ACHN (cell line): ENCODE measurements at places on chromosomes 4 and X.

GRCh38 chrX:4935401-4935800 is 1222.0 kb upstream of the PRKX start:
- no peak for DNase-seq

GRCh38 chr4:183504930-183505610 is at the start of gene ING2:
Gene ING2 (plus strand): TSS chr4:183505058. CDS start chr4:183505196, 138 bp downstream.
- peak; percentile 75 for DNase-seq

DNA sequence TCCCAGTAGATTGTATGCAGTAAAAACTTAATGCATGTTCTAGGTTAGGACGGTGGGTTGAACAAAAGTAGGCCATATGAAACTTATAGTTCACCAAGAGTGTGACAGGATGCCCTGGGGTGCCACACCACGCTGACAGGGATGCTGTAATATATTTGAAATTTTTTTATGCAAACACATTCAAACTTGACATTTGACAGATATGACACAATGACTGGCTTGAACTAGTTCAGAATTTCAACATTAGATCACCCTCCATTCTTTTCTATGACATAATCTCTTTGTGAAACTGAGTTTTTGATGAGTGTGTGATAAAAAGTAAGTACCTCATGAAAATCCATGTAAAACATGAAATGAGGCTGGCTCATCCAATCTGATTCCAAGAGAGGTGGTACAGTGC is 198.4 kb downstream of the PALLD start:
- DNase-seq, result no peak

GRCh38 chr4:24872720-24873119 is 40.1 kb downstream of the CCDC149 start:
- no peak for DNase-seq

DNA sequence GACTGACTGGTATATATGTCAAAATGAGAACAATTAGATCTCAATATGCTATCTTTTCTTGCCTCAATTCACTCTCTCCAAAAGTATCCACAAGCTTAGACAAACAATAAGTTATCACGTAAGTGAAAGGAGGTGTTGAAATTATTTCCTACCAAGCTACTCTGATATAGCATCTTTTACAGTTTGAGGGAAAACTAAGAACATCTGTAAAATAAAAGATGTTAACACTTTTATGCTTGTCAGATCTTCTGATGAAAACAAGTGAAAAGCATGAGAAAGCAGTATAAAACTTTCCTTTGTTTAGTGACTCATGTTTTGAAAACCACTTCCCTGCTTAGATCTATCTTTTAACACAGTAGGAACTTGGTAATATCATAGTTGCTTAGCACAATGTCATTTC is 8.4 kb upstream of the MAB21L2 start:
- no peak for DNase-seq

DNA sequence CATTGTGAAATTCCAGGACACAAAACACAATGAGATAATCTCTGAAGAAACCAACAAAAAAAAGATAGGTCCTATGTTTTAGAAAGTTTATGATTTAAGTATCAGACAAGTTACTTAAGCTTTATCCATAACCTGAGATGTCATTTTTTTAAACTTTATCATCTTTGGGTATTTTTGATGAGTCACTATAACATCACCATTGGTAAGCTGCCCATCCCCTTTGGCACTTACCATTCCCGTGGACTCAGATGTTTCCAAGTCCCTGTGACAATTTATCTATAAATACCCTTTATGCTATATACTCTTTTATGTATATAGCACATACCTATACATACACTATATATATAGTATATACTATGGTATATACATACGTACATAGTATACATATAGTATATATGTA is 198.9 kb upstream of the GEMIN8 start:
- no peak for DNase-seq

- DNase-seq, result no peak
Observed at GRCh38 chr4:56940971-56941370, 33.3 kb downstream of the REST start.

DNA sequence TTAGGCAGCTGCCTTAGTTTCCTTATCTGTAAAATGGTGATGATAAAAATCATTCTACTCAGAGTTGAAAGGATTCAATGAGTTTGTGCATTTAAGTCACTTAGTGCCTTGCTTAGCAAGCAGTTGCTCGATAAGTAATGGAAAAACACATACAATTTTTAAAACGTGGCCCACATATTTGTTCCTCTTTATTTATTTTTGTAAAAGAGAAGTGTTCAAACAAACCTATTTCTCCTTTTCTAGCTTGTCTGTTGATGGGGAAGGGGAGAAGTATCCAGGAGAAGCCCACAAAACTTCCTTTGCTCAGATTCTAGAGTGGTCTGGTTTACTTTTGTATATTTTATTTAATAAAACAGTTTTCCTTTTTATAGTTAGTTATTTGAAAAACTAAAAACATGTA is 3.3 kb upstream of the HPGDS start:
- no peak for DNase-seq

- DNase-seq, result no peak
Observed at GRCh38 chrX:41236629-41237028, 97.3 kb upstream of the DDX3X start.

GRCh38 chr4:189185810-189186432 is 754.8 kb upstream of the FRG1 start:
- DNase-seq, result no peak

- DNase-seq, result no peak
Observed at GRCh38 chrX:31384471-31384870, 312.6 kb upstream of the FTHL17 start.

DNA sequence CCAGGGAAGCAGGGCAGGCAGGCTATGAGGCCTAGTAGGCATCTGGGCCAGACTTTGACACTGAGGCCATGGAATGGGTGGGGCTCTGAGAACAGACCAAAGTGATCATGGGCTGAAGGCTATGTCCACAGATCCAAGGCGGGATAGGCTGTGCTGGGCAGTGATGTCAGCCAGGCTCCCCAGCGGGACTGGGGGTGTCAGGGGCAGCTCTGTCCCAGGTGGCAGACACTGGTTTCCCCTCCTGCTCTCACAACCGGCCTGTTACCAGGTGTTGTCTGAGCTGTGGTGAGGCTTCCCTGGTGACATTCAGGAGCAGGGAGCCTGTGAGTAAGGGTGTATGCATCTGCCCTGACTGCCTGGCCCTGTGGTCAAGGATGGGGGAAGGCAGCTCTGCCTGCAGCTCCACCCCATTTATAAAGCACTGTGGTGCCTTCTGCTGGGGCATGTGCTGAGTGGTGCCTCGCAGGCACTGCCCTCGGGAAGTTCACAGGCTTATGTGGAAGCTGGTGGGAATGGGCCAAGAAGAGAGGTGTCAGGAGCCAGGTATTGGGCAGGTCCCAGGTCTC is 2.9 kb downstream of the IL9R start:
- no peak for DNase-seq

DNA sequence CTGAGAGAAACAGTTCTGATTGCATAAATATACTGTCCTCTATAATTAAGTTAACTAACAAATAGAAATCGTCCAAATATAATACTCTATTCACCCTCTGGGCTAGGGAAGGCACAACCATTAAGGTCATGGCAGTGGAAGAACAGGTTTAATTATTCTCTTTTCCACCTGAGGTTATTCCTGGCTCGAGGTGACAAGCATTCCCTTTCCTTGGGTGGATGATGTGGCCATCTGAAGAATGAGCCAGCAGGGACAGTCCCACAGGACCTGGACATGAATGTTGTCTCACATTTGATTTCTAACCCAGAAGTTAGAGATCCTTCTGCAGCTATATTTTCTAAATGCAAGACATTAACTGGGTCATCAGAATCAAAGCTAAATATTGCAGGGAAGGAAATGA is 5.5 kb downstream of the IBSP start:
- DNase-seq, result no peak

DNA sequence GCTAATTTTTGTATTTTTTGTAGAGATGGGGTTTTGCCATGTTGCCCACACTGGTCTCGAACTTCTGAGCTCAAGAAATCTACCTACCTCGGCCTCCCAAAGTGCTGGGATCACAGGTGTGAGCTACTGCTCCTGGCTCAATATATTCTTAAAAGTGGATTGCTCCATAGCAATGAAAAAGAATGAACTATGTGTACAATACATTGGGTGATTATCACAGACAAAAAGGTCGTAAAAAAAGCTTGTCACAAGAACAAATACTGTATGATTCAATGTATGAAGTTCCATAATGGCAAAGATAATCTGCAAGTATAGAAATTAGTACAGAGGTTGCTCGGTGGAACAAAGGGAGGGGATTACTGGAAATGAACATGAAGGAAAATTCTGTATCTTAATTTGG is 70.7 kb downstream of the REPS2 start:
- DNase-seq, result no peak

GRCh38 chrX:65528293-65528692 is 6.3 kb downstream of the LAS1L start:
- DNase-seq, result no peak

DNA sequence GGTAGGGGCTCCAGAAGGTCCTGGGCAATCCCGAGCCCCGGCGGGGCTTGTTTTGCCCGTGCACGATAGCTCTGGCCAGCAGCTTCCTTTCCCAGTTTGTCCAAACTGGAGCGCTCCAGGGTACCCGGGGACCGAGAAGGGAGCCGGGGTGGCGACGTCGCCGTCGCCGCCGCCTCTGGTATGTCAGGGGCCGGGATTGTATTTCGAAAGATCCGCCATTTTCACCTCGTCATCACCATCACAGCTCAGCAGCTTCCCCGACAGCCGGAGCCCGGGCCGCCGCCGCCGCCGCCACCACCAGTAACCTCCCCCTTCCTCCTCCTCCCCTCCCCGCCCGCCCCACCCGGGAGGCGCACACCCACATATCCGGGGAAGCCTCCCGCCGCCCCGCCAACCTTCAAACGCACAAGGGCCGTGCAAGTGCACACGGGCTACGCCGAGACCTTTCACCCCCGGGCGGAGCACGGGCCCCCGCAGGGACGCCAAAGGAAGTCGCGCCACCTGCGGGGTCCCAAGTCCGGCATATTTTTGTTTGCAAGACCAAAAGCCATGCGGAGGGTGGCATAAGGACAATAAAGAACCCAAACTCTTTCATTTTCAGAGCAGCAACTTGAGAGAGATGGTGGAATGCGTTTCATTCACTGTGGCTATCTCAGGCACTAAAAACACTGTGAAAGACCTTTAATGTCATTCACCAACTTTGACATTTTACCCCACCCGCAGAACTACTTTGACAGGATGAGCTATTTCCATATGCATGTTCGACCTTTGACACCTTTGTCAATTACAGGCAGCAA is at the start of gene LIN54:
LIN54 (minus strand) TSS at position 302 of the 797 bp plus-strand sequence. CDS start 25,979 bp downstream, outside the sequence.
- peak; percentile 73 for DNase-seq

GRCh38 chr4:41287852-41288251 is 31.1 kb downstream of the UCHL1 start:
- DNase-seq, result no peak

- DNase-seq, result no peak
Observed at GRCh38 chr4:33013282-33013681, 2293.1 kb downstream of the PCDH7 start.

- no peak for DNase-seq
Observed at GRCh38 chr4:164482092-164482404, 271.9 kb upstream of the SMIM31 start.

DNA sequence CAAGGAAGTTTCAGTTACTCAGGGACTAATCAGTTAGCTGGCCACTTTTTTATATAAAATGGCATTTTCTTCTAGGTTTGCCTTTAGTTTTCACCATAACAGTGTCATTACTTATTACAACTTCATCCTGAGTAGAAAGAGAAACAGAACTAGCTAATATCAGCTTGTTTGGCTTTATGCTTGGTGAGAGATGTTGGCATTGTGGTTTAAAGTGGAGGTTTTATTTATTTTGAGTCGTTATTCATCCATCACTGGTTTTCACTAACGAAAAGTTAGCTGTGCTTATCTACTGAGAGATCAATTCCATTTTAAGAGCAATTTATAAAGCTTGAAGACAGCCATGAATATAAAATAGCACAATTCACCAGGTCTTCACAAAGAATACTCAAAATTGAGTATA is 714.5 kb downstream of the GRID2 start:
- DNase-seq, result no peak

GRCh38 chr4:151865312-151865711 is 104.5 kb upstream of the GATB start:
- DNase-seq, result no peak

- no peak for DNase-seq
Observed at GRCh38 chr4:6404611-6405396, 67.6 kb downstream of the PPP2R2C start.

DNA sequence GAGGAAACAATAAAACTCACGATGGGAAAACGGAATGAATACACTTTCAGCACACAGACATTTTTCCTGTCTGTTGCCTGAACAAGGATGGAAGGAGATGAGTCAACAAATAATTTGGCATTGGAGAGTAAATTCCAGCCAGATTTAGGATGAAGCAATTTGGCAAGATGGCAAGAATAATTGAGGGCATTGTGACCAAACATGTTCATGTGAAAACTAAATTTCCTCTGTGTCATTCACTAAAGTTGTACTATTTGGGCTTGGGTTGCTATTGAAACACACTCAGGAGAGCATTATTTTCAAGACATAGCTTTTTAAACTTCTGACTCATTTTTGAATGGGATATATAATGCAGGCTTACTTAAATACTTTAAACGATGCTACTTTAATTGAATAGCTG is 1614.4 kb downstream of the PCDH19 start:
- DNase-seq, result no peak

DNA sequence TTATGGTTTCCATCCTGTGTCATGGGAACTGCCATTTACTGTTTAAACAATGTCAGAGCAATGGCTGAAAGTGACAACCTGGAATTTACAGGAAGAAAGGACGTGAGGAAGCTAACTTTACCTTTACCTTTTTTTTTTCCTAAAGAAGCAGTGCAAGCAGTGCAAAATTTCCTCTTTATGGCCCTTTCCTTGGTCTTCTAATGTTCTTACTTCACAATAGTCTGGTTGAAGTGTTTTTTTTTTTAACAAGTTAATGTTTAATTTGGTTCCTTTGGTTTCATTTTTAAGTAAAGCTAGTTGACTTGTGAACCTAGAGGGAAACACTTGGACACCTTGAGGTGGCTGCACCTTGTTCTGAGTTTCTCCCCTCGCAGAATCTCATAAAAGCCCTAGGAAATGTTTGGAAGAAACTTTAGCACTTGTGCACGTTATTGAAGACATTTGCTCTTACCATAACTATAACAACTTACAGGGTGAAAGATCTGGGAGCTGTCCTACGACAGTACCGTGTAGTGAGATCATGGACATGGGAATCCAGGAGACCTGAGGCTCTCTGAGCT is 1.8 kb downstream of the SGMS2 start:
- peak; percentile 73 for DNase-seq

DNA sequence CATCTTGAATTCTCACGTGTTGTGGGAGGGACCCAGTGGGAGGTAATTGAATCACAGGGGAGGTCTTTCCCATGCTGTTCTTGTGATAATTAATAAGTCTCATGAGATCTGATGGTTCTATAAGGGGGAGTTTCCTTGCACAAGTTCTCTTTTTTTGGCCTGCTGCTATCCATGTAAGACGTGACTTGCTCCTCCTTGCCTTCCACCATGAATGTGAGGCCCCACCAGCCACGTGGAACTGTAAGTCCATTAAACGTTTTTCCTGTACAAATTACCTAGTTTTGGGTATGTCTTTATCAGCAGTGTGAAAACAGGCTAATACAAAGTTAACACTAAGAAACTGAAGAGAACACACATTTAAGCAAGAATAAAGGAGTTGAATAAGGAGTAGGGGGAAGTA is 16.0 kb downstream of the TBCK start:
- no peak for DNase-seq

GRCh38 chr4:185626798-185627197 is 91.5 kb upstream of the PDLIM3 start:
- no peak for DNase-seq
